ENCODE measurements at places on chromosomes 2 and 18.

- no peak for DNase-seq
These were observed 25.3 kb downstream of the SCG2 start for GRCh38 chr2:223576873-223577272.

- no peak for DNase-seq
These were observed 786.9 kb downstream of the EPHA4 start for GRCh38 chr2:220785178-220785577.

GRCh38 chr2:16026816-16027501 is 86.6 kb downstream of the MYCN start:
- no peak for DNase-seq

DNA sequence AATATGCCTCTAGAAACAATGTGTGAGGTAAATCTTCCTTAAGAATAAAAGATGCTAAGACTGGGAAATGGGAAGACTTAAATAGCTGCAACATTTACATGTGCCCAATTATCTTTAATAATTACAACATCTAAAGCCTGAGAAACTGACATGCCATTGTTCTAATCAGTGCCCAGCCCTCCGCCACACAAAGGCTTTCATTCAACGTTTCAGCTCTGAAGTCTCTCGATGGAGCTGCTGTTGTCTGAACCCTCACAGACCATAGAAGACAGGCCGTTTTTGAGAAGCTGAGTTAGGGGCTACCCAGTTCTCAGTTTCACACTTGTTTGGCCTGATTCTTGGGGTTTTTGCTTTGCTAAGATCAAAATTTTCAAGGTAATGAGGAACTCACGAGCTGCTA is 315.4 kb upstream of the CHST9 start:
- no peak for DNase-seq

DNA sequence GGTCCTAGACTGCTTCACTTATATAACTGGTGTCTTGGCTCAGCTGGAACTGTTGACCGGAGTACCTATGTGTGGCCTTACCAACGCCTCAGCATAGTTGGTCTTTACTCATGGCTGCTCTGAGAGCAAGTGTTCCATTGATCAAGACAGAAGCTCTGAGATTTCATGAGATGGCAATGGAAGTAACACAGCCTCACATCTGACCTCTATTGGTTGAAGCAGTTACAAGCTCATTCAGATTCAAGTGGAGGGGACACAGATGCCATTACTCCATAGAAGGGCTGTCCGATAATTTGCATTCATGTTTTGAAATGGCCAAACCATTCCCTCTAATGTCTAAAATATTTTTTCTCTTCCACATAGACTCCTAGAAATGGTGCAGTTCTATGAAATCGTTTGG is 46.4 kb upstream of the STK39 start:
- no peak for DNase-seq

GRCh38 chr2:23655934-23656596 is 270.9 kb downstream of the ATAD2B start:
- no peak for DNase-seq

DNA sequence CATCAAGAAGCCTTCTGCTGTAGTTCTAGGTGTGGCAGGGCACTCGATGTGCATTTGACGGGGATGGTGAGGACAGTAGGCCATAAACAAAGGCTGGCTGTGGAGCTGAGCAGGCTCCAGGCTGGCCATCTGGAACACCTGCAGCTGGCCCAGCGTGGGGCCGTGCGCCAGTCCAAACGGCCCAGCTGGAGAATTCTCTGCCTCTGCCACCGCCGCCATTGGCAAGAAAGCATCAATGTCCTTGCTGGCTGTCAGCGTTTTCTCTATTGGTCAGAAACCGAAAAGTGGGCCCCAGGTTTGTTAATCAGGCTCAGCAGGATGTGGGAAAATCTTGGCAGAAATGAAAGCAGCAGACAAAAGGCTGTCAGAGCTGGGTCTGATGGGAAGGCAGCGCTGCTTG is 24.0 kb upstream of the CTIF start:
- DNase-seq = no peak

Measured in CD4-positive, alpha-beta T cell treated with Interferon alpha-2 for 1 hour (primary cell).